Glomerular endothelial cell (primary cell): ENCODE measurements at places on chromosomes 1 and 21.

DNA sequence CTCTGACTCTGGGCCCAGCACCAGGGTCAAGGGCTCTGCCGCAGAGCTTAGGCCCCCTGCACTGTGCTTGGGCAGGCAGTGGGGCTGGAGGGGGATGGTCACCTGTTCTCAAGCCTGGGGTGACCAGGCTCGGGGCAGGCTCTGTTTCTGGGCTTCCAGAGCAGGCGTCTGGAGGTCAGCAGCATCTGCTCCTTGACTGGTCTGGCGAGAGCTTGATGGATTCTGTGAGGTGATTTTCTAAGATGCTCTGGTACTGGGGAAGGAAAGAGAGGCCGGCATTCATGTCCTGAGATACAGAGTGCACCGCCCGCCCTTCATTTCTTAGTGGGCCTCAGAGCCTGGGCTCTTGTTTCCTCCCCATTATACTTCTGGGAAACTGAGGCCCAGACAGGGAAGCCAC lies 24.5 kb downstream of the RAB7B start:
- no peak for DNase-seq

DNA sequence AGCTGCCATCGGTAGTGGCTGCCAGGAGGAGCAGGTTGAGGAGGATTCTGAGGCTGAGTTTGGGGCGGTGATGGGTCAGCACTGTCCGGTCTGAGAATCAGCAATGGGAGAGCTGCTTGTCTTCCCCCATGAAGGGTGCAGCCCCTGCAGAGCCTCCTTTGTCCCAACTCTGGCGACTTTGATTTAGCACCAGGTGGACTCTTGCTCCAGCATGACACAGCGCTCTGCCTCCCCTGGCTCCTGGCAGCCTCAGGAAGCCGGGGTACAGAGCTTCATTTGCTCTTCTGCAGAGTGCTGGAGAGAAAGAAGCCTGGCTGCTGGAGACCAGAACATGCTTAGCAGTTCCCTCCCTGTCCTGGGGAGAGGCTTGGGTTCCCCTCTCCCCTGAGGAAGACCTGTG lies 13.3 kb downstream of the ZDHHC18 start:
- DNase-seq: no peak

GRCh38 chr1:25011275-25011674 lies 81.2 kb upstream of the RUNX3 start:
- DNase-seq: no peak

DNA sequence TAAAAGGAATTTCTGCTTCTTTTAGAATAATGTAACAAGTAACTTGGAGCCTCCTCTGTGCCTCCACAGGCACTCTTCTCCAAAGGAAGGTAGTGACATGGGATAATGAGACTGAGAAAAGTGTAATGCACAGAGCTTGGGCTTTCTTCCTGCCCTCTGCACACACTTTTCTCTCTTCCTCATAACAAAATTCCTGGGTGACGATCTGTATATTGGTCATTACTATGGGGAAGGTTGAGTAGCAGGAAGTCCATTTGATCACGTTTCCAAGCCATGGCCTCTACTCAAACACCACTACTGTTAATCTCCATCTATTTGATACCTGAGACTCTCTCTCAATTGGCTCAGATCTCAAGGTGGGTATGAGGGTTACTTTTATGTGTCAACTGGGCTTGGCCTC lies 113.9 kb downstream of the GRIK1 start:
- DNase-seq: no peak

DNA sequence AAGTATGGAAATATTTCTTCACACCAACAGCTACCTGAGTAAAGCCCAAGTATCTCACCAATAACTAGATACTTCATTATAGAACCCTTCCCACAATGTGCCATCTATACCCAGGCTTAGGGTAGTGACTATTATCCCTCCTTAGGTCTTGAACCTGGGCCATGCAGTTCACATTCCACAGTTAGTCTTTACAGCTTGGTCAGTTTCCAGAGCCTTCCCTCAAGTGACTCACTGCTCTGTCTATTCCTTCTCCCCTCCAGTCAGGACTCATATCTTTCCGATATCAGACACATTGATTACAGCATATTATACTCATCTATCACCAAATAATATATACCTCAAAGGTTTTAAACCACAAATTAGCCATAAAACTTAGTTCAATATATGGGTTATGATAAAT lies 23.6 kb downstream of the VAMP4 start:
- DNase-seq: no peak

GRCh38 chr1:239706245-239706892 lies 320.0 kb downstream of the CHRM3 start:
- no peak for DNase-seq

GRCh38 chr1:27719286-27720251 lies 6.2 kb upstream of the FAM76A start:
- no peak for DNase-seq

DNA sequence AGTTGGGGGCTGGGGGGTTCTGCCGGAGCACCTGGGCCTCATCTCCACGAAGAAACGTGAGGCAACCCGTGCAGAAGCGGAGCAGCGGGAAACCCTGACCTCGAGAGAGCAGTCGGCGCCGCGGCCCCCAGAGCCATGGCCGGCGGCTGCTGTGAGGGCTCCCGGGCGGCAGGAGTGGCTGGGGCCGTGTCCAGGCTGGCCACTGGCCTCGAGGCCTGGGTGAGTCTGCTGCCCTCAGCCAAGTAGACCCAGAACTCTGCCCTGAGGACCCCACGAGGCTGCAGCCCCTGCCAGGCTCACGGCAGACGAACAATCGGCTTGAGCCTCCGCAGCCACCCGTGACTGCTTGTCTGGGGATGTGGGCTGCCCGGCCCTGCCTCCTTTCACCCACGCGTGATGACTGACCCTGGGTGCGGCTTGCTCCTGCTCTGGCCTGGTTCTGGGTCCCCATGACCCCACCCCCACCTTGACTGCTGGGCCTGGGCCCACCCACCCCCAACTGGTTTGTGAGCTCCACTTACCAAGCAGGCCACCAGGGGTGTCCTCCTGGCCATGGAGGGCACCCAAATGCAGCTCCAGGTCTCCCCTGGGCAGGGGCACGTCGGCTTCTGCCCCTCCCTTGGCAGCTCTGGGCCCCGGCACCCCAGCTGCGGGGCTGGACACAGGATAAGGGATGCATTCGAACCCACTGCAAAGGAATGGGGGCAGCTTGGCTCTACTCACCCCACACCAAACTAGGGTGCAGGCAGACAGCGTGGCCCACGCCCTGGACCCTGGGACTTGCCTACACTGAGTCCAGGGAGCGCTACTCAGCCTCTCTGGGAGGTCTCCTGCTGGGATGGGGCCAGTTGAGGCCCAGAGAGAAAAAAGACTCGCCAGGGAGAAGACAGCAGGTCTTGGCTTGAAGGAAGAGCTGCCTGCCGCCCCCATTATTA lies 34.2 kb downstream of the MORN1 start:
- DNase-seq: no peak

DNA sequence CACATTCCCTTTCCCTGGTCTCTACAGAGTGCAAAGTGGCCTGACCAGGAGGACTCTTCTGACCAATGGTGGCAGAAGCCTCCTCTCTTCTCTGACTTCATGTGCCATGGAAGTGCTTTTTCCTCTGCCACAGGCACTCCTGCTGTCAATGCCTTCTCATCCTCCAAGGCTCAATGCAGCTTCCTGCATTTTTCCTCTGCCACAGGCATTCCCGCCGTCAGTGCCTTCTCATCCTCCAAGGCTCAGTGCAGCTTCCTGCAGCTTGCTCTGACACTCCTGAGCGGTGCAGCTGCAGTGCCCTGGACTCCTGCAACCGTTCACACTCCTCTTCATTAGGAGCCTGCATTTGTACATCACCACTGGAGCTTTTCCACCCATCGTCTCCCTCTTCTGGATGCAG lies 4.7 kb upstream of the ADARB1 start:
- no peak for DNase-seq

DNA sequence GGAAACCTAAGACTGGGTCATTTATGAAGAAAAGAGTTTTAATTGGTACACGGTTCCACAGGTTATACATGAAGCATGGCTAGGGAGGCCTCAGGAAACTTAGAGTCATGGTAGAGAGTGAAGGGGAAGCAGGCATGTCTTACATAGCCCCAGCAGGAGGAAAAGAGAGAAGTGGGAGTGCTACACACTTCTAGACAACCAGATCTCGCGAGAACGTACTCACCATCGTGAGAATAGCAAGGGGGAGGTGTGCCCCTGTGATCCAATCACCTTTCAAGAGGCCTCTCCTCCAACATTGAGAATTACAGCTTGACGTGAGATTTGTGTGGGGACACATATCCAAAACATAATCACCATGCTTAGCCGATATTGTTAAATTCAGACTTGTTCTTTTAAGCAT lies 62.8 kb downstream of the DYRK1A start:
- no peak for DNase-seq

GRCh38 chr1:98264727-98265126 lies 343.9 kb upstream of the DPYD start:
- DNase-seq: no peak

DNA sequence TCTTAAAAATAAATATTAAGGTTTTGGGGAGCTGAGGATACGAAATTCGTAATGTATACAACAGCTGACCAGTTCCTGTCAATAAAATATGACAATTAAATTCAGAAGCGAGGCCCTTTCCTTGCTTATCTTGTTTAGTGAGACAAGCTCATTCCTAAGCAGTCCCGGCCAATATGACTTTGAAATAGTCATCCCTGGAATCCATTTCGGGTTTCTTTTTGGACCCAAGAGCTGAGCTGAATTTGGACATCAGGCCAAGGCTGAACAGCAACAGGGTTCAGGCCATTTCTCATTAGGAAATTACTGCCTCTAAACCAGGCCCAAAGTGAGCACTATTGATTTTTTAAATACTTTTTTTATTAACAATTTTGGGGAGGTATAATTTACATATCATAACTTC lies 17.3 kb upstream of the FMN2 start:
- DNase-seq: no peak

DNA sequence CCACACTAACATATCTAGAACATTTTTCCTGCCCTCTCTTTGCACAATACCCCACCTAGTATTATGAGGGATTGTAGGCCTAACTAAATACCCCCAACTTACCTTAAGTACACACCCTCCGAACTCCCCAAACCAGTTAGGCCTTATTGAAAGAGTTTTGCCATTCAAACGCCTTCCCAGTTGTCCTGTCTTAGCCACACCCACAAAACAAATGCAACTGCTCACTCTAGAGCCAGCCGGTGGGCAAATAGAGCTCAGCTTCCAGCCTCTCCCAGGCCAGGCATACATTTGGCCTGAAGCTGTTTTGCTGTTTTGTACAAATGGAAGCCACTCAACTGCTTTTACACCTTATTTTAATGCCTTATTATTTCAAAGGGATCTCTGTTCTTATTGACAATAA lies 224.2 kb upstream of the RUNX1 start:
- no peak for DNase-seq

- DNase-seq: no peak
These were observed at the start of gene LRRN2 for GRCh38 chr1:204685236-204686006. Gene LRRN2 (minus strand): TSS chr1:204685738. CDS start chr1:204619992, 65,746 bp downstream.

GRCh38 chr1:107247679-107248078 lies 106.8 kb downstream of the NTNG1 start:
- DNase-seq: no peak

GRCh38 chr1:190328361-190328760 lies 149.3 kb downstream of the BRINP3 start:
- DNase-seq: no peak

GRCh38 chr21:45026066-45026745 lies 48.2 kb upstream of the ADARB1 start:
- no peak for DNase-seq

DNA sequence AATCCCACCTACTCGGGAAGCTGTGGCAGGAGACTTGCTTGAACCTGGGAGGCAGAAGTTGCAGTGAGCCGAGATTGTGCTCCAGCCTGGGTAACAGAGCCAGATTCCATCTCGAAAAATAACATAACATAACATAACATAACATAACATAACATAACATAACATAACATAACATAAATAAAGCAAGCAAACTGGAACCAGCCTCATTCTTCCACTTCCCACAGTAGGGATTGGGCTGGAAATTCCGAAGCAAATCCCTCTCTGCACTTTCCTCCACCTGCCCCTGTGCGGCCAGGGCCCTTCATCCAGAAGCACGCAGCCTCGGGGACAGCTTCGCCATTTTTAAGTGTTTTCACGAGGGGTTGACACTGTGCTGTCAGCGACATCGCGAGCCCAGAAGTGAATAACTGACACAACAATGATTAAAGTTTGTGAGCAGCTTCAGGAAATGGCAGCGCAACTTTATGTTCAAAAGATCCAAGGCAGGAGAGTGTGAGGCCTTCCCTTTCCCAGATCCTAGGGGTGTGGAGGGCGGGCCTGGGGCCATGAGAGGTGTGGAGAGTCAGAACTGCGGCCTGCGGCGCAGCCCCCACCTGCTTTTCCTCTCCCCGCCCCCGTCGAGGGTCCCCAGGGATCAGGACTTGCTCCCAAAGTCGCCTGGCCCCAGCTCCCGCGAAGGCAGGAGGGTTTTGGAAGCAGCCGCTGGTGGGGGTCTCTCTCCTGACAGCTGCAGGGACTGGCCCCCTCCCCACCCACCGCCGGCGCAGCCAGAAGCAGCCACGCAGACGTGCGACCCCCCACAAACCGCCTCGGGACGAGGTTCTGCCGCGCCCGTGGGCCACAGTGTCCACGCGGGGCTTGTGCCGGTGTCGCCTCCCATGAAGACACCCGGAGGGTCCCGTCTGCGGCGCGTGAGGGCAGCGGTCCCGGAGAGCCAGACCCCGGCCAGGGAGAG lies 651 bp upstream of the GABRD start:
- DNase-seq: no peak

GRCh38 chr1:156291226-156292061 lies 4.0 kb downstream of the GLMP start:
- DNase-seq: no peak
